ENCODE measurements at places on chromosomes 1 and 21. TPM values are rescaled to one million over a fixed set of nuclear protein-coding genes. Genes with fewer than 3 reads are reported as not detected.
A peak's percentile ranks its signal among the peaks of the same experiment; 100 is the strongest.

DNA sequence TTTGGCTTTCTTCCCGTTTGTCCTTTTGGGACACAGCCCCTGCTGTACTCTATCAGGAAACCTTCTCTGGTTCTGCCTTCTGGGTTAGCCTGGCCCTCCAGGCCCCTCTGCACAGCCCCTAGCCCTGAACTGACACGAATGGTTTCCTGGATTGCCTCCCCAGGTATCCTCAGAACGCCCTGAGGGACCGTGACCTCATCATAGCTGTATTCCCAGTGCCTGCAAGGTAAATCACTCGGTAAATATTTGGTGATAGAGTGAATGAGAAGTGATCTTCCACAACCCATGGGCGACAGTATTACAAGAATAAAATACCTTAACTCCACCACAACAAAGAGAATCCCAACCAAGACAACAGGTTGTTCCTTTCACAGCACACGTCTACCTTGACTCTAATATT, 637.2 kb downstream of the SMYD3 start:
- no peak for DNase-seq

TMPRSS2 gene
- total RNA-seq, result not detected

DNA sequence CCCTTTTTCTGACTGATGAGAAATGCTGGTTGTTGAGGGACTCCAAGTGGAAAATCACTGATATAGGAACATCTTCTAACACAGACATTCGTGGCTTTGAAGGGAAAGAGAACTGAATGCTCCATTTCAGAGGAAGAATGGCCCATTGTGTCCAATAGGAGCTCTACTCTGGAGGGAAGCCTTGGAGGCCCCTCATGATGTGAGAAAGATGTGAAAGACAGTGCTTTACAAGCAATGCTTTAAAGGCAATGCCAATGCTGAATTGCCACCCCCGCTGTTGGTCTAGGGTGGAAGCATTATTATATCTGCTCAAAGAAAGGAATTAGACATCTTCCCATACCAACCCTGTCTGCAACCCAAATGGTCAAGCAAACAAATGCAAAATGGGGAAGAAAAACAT, 13.7 kb downstream of the NMNAT2 start:
- no peak for DNase-seq

DNA sequence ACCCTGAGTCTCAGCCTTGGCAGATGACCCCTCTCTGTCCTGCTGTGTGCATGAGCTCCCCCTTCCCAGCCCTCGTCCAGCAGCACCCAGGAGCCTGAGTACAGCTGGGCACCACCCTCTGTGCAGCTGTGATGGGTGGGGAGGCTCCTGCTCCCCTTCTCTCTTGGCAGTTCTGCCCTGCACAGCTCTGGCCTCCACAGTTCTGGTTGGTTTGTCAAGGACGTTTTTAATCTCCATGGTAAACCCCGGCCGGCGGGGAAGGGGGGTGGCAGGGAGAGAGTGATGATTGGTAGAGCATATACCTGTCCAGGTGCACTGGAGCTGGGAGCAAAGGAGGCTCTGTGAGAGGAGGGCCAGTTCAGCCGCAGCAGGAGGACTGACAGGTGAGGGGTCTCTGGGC, at the start of gene CLCNKA:
Gene CLCNKA, plus strand, starts transcription at position 356 of the 400 bp plus-strand sequence. CDS start 584 bp downstream, outside the sequence.
- DNase-seq, result no peak

- DNase-seq, result no peak
Observed at GRCh38 chr1:212611000-212611948, 2.7 kb downstream of the ATF3 start.

DNA sequence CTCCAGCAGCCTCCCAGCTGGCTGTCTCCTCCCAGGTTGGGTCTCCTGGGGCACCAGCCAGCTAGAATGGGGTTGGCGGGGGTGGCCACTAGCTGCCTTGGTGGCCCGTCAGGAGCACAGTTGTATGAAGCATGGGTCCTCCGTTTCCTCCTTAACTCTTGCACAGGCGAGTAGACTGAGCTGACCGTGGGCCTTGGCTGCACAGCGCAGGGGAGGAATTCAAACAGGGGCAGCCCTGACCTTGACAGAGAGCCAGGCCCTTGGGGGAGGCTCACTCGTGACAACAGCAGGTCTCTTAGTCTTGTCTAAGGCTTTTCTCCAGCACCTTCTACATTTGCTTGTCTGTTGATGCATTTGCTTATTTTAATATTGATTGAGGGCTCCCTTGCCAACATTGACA, 114.1 kb downstream of the PRDM2 start:
- DNase-seq, result no peak

DNA sequence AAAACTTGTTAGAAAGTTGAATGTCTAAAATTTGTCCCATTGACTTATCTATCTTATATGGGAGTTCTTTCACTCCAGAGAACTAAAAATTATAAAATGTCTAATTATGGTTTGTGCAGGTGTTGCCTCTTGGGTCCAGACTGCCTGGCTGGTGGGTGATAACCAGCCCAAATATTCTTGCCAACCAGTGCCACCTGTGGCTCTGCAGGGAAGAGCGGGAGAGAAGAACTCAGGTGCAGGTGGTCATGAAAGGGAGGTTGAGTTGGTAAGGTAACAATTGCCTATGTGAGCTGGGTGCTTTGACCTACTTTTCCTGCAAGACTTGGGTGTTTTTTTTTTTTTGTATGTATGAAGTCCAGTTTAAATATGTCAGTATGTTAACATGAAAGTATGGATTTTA, 10.2 kb downstream of the RPS6KC1 start:
- no peak for DNase-seq

KRTAP19-3 gene
- not detected for total RNA-seq

GRCh38 chr1:88461007-88461406, 223.1 kb upstream of the PKN2 start:
- no peak for DNase-seq

LRRC39 gene
- total RNA-seq, result 0.40 TPM

OR2L5 gene
- not detected for total RNA-seq

- DNase-seq, result peak; percentile 84
Observed at GRCh38 chr1:200558866-200559459, 61.6 kb downstream of the KIF14 start.

- no peak for DNase-seq
Observed at GRCh38 chr21:28418726-28419514, 573.8 kb downstream of the LTN1 start.

OVAAL gene
- total RNA-seq, result not detected

DNA sequence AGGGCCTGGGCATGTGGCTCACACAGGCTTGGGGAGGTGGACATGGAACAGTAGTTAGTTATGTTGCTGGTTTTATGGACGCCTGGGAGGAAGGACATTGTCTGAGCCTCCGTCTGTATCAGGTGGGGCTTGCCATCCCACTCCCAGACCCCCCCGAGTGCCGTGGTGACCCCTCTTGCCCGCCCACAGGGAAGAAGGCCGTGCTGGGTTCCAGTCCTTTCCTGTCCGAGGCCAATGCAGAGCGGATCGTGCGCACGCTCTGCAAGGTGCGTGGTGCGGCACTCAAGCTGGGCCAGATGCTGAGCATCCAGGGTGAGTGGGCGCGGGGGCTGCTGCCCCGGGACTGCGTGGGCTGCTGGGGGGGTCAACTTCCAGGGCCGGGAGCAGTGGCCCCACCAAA, 41.7 kb downstream of the COQ8A start:
- DNase-seq, result no peak

CRNN gene
- total RNA-seq, result not detected

- DNase-seq, result no peak
Observed at GRCh38 chr1:193142409-193142808, 20.6 kb downstream of the CDC73 start.

C1orf116 gene
- 0.07 TPM for total RNA-seq

DNA sequence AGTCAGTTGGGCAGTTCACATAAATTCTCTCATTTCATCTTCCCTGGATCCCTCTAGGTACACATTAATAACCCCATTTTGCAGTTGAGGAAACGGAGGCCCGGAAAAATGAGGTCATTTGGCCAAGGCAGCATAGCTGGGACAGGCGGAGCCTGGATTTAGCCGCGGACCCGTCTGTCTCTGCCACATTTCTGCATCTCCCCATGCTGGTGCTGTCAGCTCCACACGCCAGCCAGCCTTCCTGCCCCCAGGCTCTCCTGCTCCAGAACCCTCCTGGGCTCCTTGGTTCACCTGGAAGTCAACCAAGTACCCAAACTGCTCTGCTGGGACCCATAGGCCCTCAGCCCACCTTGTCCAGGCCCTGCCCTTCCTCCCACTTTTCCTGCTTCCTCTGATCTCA, 7.6 kb downstream of the FOXO6 start:
- no peak for DNase-seq

EXTL1 gene
- not detected for total RNA-seq

- DNase-seq, result no peak
Observed at GRCh38 chr1:222931023-222931422, 116.2 kb downstream of the DISP1 start.

DNA sequence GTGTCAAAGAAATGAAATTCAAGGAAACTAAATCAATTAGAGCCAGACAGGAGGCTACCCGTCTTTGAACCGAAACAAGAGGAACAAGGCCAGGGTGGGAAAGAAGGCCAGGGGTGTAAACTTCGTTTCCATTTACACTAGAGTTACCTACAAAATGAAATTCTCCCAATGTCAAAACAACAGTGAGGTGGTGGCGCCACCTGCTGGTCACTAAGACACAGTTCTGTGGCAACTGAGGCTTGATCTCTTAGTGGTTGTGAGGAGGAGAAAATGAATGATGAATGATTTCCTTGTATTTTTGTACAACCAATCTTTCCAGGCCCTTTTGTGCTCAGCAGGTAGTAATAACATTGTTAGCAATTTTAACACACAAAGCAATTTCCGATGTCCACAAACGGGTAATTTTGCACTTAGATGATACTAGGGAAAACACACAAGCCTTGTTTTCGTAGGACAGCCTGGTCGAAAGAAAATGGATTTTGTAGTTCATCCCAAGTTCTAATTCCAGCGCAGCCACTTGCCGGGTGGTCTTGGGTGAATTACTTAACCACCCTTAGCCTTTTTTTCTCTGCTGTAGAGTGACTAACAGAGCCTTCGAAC, 54.8 kb upstream of the SOD1 start:
- DNase-seq, result peak; percentile 66

GRCh38 chr1:64031236-64031635, 172.2 kb upstream of the UBE2U start:
- no peak for DNase-seq

F3 gene
- total RNA-seq, result 2.3 TPM

KPRP gene
- not detected for total RNA-seq

GRCh38 chr1:115529216-115529897, 112.4 kb upstream of the VANGL1 start:
- no peak for DNase-seq

DNA sequence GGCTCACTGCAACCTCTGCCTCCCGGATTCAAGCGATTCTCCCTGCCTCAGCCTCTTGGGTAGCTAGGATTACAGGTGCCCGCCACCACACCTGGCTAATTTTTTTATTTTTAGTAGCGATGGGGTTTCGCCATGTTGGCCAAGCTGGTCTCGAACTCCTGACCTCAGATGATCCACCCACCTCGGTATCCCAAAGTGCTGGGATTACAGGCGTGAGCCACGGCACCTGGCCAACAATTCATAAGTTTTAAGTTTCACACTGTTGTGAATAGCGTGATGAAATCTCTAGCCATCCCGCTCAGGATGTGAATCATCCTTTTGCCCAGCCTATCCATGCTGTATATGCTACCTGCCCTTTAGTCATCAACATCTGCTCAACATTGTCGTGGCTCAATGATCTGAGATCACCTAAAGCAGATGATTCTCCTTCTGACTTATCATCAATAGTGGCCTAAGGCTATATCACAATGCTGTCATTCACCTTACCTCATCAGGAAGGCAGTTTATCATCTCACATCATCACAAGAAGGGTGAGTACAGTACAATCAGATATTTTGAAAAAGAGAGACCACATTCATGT, 2.6 kb downstream of the PFDN2 start:
- peak; percentile 79 for DNase-seq

Measured in endothelial cell of umbilical vein (primary cell).